NCI-H2081 (cell line): ENCODE measurements at places on chromosomes 12 and 14.

DNA sequence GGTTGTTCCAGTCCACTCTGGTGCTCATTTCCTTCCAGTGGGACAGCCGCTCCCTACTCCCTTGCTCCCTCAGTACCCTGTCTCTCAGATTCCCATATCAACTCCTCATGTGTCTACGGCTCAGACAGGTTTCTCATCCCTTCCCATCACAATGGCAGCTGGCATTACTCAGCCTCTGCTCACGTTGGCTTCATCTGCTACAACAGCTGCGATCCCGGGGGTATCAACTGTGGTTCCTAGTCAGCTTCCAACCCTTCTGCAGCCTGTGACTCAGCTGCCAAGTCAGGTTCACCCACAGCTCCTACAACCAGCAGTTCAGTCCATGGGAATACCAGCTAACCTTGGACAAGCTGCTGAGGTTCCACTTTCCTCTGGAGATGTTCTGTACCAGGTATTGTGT lies 69.9 kb downstream of the RAD52 start:
- DNase-seq: no peak

GRCh38 chr12:131609762-131610161 lies 101.1 kb upstream of the SFSWAP start:
- DNase-seq: no peak

- DNase-seq: no peak
These were observed 14.5 kb upstream of the SLC38A2 start for GRCh38 chr12:46386877-46387629.

GRCh38 chr14:69956970-69957369 lies 77.8 kb downstream of the SMOC1 start:
- no peak for DNase-seq

GRCh38 chr12:41769810-41770209 lies 374.9 kb downstream of the GXYLT1 start:
- DNase-seq: no peak

GRCh38 chr14:54638135-54638446 lies 71.2 kb downstream of the SAMD4A start:
- DNase-seq: no peak

DNA sequence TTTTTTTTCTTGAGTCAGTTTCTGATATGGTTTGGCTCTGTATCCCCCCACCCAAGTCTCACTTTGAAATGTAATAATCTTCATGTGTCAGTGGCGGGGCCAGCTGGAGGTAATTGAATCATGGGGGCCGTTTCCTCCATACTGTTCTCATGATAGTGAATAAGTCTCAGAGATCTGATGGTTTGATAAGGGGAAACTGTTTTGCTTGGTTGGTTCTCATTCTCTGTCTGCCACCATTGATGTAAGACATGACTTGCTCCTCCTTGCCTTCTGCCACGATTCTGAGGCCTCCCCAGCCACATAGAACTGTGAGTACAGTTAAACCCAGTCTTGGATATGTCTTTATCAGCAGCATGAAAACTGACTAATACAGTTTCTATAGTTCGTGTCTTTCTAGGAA lies 42.9 kb downstream of the WNK1 start:
- no peak for DNase-seq
